ENCODE measurements at places on chromosomes 2 and 18.

- DNase-seq, result no peak
Measured at GRCh38 chr2:96089356-96090195, 26.8 kb downstream of the ADRA2B start.

DNA sequence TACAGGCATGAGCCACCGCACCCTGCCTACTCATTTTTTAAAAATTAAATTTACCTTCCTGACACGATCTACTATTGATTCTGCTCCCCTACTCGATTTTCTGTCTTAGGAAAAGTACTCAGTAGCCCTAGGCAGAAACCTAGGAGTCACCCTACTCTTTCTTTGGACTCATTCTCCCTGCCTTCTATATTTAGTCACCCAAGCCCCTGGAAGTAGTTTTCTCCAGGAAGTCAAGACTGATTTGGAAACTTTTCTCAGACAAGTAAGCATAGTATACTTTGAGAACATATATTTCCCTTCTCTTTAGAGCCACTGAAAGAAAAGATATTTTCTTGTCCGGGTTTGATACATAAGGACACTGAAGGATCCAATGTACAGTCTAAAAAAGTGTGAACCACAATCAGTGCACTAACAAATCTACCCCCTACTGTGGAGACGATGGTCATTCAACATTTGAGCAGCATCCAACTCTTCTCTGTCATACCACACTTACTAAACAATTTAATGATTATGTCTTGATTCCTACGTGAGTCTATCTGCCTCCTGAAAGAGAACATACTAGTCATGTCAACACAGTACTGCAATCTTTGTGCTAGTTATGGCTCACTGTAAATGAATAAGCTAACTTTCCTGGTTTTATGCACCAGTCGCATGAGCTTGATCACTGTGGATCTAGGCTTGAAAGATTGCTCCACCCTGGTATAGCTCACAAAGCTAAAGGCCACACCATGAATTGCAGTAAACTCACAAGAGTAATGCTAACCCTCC lies 19.8 kb downstream of the YWHAQ start:
- peak; percentile 18 for DNase-seq

GRCh38 chr18:48545757-48546321 lies 7.0 kb downstream of the CTIF start:
- peak; percentile 67 for DNase-seq

GRCh38 chr18:8257851-8258434 lies 351.3 kb upstream of the RAB12 start:
- no peak for DNase-seq

GRCh38 chr2:172248785-172249187 lies 146.1 kb upstream of the DLX2 start:
- no peak for DNase-seq

- DNase-seq, result peak; percentile 46
Measured at GRCh38 chr18:42052122-42052708, 97.2 kb downstream of the PIK3C3 start.

- DNase-seq, result no peak
Measured at GRCh38 chr2:241854342-241855244, 4.1 kb downstream of the PDCD1 start.

DNA sequence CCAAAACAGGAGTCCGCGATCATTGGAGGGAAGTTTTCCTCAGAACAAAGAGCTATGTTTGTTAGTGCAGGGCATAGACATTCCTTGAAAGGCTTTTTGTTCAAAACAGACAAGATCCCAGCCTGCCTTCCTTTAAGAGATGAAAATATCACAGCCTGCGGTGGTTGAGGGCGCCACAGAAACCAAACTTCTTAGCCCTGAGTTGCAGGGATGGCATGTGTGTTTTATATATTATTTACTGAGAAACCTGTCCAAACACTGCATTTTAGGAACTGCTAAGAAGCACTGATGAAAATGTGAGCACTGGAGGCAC lies 57.5 kb upstream of the TMEM178A start:
- peak; percentile 11 for DNase-seq

- peak; percentile 49 for DNase-seq
Measured at GRCh38 chr2:189013671-189014448, 39.7 kb downstream of the COL3A1 start.

DNA sequence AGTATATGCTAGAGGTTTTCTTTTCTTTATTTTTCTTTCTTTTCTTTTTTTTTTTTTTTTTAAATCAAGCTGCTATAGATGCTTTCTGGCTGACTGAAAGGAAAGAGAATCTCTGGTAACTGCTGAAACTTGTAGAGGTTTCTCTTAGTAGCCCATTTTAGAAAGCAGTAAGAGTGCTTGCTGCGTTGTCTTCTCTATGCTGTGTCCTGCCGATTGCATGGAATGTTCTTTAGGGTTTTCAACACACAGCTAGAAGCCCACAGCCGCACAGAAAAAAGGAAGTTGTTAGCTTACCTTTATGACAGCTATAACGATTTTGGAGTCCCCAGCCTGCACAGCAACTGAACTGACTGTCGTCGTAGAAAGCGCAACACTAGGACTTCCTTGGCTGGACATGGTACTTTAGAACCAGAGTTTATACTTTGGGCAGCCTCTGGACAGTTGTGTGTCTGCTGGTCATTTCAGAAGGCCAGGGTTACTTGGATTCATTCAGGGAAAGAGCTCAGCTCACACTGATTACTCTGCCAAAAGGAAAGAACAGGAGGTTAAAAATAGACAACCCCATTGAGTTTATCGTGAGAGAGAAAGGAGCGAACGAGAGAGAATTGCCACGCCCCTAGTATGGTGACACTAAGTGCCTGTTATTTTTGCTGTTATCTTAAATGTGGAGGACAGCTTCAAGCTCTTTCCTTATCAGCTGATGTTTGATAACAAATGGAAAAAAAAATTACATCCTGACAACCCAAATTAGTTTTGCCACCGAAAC lies at the start of gene CCDC141:
CCDC141 (minus strand) TSS at position 592 of the 766 bp plus-strand sequence; CDS start at position 396, 196 bp downstream.
- DNase-seq, result no peak

DNA sequence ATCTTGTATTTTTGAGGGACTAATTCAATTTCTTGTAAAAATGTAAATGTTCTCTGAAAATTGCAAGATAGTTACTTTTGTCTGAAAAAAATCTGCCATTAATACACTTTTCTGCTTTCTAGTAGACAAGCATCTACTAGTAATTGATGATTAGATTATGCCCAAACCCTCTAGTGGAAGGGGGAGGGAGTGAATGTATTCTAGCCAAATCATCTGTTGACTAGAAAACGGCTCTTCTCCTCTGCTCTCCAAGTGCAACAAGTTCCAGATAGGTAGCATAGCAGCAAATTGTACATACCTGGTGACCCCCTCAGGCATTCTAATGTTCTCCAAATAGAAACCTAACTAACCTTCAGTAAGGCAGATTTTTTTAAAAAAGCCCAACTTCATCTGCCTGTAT lies 58.6 kb downstream of the RELCH start:
- DNase-seq, result no peak

- peak; percentile 52 for DNase-seq
Measured at GRCh38 chr2:37869771-37870170, 55.3 kb upstream of the RMDN2 start.
